NCI-H1930 (cell line): ENCODE measurements at places on chromosomes 1 and 21.

DNA sequence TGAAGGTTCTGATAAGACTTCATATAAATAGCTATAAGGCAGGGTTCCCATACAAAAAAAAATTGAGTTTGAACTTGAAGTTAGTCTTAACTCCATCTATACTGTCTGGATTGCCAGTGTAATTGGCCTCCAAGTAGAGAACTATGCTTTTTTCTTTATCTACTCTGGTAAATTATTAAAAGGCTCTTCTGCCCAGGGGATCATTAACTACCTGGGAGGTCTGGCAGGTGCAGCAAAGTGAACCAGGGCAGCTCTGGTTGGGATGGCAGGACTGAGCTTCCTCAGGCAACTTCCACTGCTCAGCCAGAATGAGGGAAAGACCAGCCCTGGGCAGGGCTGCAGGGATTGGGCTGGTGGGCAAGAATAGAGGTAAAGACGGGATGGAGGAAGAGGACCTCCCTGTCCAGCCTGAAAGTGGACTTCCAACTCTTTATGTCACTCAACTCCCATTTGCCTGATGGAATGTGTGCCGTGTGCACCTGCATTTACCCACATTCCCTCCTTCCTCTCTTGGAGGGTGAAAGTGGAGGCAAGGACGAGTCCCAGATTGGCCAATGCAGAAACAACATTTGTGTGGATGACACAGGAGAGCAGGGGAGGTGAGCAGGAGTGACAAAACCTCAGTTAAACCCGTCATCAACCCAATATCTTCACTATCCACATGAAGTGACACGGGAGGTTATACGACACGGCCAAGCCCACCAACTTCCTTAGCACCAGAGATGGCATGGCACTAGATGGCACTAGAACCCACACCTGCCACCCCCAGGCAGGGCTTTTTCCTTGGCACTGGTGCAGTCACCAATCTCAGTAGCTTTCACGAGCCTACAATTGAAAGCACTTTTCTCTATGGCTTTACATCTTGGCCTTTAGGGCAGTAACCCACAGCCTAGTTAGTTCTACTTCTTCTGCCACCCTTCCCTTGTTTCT lies 25.2 kb downstream of the CCN1 start:
- DNase-seq, result no peak

DNA sequence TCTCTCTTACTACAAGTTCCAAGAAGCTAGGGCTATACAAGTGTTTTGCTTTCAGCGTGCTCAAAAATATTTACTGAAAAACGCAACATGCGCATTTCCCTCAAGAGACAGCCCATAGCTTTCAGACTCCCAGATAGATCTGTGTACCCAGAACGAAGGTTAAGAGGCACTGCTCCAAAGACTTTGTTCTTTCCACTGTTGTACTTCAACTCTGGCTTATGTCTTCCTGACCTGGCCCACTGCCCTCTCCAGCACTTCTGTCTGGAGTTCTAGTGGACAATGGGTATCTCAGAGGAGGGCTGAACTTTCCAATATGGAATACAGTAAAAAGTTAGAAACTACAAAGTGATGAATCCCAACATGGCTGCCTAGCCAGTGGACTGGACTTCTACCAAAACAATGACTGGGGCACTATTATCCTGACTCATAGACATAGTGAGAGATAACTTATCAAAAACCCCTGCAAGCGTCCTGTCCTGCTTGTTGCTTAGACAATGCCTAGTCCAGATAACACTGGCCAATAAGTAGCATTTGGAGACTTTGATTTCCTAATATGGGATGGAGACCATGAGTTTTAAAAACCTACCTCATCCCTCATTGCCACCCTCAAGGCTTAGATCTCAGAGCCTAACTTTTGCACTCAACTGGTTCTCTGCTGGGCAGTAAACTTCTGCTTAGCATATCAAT lies 8.8 kb upstream of the ADAR start:
- DNase-seq, result no peak

GRCh38 chr1:44628962-44629756 lies 45.1 kb downstream of the TMEM53 start:
- no peak for DNase-seq

- DNase-seq, result no peak
Measured at GRCh38 chr21:46431884-46432488, 26.7 kb upstream of the DIP2A start.

DNA sequence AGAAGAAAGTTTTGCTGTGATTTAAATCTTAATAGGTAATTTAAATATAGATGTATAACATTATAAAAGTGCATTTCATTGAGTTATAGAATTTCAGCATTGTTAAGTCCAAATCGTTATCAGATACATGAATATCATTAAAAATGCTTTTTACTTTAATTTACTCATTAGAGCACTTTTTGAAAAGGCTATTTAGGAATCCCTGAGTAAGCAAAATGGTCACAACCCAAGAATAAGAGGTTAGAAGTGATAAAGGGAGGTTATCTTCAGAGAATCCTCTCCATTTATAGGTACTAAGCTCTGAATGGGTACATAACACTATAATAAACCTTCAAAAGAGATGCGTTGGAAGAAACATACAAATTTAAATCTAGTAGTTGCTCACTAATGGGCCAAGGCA lies 130.7 kb downstream of the SLC30A10 start:
- no peak for DNase-seq

DNA sequence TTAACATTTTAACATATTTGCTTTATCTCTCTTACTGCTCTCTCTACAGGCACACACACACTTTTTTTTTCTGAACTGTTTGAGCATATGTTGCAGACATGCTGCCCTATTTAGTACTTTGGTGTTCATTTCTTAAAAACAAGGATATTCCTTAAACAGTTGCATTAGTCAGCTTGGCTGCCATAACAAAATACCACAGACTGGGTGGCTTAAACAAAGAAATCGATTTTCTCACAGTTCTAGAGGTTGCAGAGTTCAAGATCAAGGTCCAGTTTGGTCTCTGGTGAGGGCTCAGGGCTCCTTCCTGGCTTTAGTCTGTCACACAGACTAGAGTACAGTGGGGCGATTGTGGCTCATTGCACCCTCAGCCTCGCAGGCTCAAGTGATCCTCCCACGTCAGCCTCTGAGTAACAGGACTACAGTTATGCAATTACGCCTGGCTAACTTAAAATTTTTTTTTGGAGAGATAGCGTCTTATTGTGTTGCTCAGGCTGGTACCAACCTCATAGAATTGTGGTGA lies 46.7 kb downstream of the RPRD2 start:
- no peak for DNase-seq
